ENCODE measurements at places on chromosomes 11 and 22.

DNA sequence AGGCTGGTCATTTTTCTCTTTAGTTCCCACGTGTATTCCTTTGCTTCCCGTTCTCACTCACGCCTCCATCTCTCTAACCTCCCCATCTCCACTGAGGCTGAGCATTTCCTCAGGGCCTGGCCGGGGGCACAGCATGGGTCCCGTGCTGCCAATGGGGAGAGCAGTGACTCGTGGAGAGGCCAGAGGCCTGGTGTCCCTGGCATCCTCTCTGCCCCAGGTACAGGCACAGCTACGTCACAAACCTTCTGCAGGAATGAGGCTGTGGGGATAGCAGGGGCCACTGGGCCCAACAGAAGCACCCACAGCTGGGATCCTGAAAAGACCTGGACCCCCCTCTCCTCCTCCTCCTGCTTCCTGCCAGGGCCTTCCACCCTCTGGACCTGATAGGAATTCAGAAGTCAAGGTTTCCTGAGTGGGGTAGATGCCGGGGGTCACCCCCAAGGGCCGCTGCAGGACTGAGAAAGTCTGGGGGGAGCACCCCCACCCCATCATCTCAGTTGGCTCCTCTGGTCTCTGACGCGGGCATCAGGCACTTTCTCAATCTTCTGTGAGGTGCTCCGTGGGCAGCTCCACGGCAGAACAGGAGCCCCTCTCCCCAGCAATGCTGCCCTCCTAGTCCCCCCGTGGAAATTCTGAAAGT is 11.8 kb downstream of the PNPLA5 start:
- no peak for DNase-seq

DNA sequence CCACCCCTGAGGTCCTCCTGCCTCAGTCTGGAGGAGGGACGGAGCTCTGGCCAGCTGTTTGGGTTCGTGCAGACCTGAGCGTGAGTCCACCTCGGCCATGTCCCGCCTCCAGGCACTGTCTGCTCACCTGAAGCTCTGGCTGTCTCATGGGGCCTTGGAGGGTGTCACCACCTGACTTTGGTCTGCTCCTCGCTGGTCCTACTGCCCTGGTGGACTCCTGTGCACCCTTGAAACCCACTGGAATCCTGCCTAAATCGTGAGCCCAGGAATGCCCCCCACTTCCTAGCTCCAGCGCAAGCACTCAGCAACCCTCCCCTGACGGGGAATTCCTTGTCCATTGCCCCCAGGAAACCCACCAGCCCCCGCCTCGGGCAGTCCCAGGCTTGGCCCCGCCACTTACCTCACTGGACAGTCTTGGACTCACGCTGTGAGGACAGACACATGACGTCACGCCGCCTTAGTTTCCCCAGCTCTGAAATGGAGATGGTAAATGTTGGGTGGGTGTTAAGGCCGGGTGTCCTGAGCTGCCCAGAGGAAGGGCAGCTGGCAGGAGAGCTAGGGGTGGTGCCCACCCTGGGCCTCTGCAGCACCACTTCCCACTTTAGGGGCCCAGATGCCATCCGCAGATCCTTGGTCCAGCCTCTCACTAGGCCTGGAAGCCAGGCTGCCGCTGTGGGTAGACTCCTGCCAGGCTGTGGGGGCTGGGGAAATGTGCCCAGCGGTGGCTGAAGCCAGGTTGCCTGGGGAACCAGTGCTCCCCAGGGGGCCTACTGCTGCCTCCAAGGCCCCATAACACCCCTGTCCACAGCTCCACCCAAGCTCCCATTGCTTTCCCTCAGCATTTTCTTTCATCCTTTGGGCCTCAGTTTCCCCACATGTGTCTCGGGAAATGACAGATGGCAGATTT is 18.2 kb upstream of the TBX1 start:
- no peak for DNase-seq

DNA sequence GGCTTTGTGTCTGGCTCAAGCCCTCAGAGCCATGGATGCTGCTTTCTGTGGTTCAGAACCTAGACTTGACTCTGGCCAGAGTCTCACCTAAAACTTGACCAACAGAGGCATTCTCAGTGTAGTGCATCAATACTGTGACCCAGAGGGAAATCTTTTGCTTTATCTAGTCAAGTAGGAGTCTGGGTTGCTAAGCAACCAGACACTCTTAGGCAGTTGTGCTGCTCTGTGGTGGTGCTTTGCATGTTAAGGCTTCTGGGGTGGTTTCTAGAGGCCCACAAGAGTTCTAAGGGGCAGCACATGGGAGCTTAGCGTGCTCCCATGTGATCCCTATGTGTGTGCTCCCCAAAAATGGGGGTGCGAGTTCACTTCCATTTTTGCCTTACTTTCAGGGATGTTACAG is 224.6 kb upstream of the PLET1 start:
- DNase-seq, result no peak

DNA sequence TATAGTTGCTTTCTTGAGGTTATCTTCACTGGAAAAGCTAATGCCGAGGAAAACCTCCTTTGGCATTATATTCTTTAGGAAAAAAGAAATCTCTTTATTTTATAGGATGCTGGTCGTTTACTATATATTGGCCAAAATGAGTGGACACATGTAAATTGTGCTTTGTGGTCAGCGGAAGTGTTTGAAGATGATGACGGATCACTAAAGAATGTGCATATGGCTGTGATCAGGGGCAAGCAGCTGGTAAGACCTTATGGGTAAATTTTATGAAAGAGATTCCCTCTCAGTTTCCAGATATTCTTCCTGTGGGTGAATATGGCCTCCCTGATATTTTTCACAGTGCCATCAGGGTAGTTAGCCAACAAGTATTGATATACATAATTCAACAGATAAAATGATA is 29.4 kb upstream of the TTC36 start:
- DNase-seq, result peak; percentile 16

DNA sequence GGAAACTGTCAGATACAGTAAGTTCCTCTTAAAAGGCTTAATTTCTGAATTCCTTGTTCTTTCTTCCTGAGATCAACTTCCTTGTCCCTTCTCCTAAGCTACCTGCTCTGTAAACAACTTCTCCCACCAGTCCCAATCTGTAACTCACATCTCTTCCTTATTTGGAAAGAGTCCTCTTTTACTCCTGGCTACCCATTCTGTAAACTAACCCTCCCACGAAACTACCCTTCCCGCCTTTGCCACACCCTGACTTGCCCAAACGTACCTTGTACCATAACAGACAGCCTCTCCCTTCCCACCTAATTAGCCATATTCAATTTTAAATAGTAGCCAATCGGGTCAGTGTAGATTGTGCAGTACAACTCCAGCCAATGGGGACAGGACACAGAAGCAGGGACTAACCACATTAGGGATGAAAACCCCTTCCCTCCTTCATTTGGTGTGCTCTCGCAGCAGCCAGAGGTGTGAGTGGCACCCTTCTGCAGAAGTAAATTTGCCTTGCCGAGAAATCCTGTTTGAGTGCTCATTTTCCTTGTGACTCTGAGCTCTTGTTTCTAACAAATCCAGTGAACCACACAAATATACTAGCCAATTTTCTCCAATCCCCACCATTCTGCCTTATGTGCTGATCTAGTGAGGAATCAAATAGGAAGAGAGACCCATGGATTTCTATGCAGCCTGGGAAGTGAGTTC is 49.5 kb downstream of the ZNF280B start:
- DNase-seq, result no peak

DNA sequence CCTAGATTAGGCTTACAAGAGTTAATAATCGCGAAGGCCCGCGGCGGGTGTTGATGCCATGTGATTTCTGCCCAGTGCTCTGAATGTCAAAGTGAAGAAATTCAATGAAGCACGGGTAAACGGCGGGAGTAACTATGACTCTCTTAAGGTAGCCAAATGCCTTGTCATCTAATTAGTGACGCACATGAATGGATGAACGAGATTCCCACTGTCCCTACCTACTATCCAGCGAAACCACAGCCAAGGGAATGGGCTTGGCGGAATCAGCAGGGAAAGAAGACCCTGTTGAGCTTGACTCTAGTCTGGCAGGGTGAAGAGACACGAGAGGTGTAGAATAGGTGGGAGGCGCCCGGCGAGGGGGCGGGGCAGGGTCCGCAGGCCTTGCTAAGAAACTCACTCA is 65.5 kb downstream of the AAMDC start:
- no peak for DNase-seq

- DNase-seq, result no peak
Measured at GRCh38 chr11:86370171-86370570, 4.5 kb upstream of the CCDC81 start.

- DNase-seq, result no peak
Measured at GRCh38 chr11:125071846-125072217, 8.7 kb downstream of the SLC37A2 start.

- DNase-seq, result no peak
Measured at GRCh38 chr22:21762712-21763581, 27.4 kb upstream of the YPEL1 start.

GRCh38 chr22:33129621-33130020 is 71.4 kb upstream of the SYN3 start:
- DNase-seq, result no peak

- peak; percentile 43 for DNase-seq
Measured at GRCh38 chr11:85590848-85591483, 36.2 kb downstream of the DLG2 start.

- no peak for DNase-seq
Measured at GRCh38 chr11:128412847-128413791, 174.2 kb downstream of the ETS1 start.

DNA sequence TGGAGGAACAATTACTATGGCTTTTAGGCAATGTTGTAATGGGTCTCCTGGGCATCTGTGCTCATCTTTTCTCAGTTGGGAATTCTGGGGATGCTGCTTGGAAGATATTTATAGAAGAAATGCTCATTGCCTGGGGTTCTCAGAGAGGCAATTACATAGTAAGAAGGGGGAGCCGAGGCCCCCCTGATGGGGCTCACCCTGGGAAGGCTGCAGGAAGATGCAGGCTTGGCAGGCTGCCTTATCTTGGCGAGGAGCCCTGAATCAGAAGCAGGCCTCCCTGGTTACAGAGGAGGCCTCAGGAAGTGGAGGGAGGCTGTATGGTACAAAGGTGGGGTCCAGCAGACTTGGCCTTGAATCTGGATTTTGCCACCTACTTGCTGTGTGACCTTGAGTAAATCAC is 60.6 kb upstream of the CRYBB3 start:
- DNase-seq, result no peak

GRCh38 chr22:29300807-29301601 is 5.4 kb upstream of the GAS2L1 start:
- no peak for DNase-seq

DNA sequence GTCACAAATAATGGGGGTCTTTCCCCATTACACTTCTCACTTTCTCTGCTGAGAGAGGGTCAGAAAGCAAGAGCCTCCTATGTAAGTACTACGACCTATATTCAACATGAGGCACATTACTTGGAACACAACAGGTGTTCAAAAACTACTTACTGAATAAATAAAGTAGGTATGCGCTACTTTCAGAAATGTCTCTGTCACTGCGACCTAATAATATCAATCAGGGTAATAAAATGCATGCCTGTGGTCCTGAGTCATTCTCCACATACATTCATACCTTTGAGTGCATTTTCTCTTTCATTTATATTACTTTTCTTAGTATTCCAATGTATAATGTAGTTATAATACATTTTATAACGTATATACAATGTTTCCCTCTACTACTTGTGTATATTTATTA is 838.9 kb downstream of the DLG2 start:
- DNase-seq, result no peak

GRCh38 chr11:69918938-69919650 is 99.9 kb upstream of the FGF3 start:
- peak; percentile 15 for DNase-seq

GRCh38 chr11:46391578-46392420 is at the start of gene CHRM4:
CHRM4 (minus strand) TSS chr11:46391776; CDS start chr11:46386557, 5,219 bp downstream.
- DNase-seq, result no peak

- no peak for DNase-seq
Measured at GRCh38 chr22:20469110-20469868, 26.3 kb downstream of the KLHL22 start.

GRCh38 chr11:44970293-44970692 is 19.6 kb upstream of the TP53I11 start:
- no peak for DNase-seq

DNA sequence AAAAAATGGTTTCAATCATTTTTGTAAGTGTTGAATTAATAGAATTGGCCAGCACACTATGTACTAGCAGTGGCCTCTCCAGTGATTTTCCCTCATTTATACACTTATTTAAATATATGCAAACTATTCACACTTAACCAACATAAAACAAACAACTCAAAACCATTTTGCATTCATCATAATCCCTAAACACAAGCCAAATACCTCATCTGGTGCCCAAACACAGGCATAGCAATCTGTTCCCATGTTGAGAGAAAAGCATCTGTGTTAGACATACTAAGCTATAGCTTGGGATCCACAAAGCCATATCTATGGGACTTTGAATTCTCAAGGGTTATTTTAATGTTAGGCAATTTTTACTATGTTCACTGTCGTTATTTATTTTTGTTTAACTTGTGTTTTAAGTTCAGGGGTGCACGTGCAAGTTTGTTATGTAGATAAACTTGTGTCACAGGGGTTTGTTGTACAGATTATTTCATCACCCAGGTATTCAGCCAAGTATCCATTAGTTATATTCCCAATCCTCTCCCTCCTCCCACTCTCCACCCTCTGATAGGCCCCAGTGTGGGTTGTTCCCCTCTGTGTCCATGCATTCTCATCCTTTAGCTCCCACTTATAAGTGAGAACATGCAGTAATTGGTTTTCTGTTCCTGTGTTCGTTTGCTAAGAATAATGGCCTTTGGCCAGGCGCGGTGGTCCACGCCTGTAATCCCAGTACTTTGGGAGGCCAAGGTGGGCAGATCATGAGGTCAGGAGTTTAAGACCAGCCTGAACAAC is 31.0 kb upstream of the RCN1 start:
- DNase-seq, result no peak

GRCh38 chr11:83151274-83151977 is 5.5 kb upstream of the PCF11 start:
- DNase-seq, result no peak

DNA sequence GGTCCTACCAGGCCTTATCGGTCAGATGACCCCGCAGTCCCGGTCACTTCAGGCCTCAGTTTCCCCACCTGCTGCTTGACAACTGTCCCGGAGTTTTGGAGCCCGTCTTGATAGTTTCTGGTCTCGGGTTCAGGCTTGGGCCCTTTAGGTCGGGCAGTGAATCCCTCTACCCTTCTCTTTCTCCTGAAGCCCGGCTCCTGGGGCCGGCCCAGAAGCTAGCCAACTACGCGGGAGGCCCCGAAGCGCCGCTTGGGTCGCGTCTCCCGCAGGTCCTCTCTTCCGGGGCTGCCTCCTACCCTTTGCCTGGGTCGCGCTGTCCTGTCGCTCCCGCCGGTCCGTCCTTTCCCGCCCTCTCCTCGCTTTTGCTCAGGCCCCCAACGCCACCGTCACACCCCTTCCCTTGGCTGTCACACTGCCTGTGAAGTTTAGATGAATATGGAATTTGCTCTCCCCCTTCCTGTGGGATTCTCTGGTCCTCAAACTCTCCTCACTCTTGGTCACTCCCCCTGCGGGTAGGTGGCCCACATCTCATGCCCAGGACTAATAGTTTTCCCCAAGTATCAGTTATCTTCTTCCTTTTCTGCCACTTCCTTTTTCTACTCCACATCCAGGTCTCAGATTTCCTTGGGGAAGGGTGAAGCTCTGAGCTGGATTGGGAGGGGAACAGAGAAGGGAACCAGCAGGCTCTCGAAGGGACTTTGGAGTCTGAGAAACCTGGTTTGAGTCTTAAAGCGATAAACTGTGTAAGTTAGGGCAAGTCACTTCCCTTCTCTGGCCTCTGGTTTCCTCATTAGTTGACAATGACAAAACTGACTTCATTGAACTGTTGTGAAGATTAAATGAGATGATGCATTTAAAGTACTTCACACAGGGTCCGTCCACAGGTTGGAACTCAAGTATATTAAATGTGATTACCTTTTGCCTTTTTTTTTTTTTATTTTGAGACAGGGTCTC is 790 bp downstream of the RAB1B start:
- DNase-seq, result no peak
